Suppressor macrophage (primary cell): ENCODE measurements at places on chromosomes 7 and 10.

GRCh38 chr7:102317231-102318059 is 30.8 kb downstream of the SH2B2 start:
- no peak for DNase-seq

GRCh38 chr10:61166489-61166888 is 222.5 kb upstream of the RHOBTB1 start:
- DNase-seq = no peak

GRCh38 chr7:135970682-135971365 is 6.3 kb downstream of the MTPN start:
- peak; percentile 66 for DNase-seq

GRCh38 chr10:9615189-9615588 is 1402.5 kb upstream of the CELF2 start:
- DNase-seq = no peak

DNA sequence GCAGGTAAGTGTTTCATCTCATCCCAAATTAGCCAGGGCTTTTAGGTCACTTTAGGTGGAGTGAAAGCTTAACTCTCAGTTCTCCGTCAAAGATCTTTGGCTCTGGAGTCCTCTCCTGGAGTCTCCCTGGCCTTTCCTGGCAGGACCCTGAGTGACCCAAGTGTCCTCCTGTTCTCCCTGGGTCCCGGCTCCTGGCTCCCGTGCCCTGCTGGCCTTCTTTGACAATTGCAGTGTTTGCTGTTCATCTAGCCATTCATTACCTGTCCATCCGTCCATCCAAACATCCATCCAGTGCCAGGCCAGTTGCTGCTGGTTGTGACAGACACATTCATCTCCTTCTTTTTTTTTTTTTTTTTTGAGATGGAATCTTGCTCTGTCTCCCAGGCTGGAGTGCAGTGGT is 6.2 kb upstream of the TPST1 start:
- DNase-seq = no peak

GRCh38 chr10:44981172-44982113 is 2.8 kb upstream of the DEPP1 start:
- peak; percentile 65 for DNase-seq

GRCh38 chr10:64329510-64329909 is 808.3 kb downstream of the REEP3 start:
- no peak for DNase-seq

DNA sequence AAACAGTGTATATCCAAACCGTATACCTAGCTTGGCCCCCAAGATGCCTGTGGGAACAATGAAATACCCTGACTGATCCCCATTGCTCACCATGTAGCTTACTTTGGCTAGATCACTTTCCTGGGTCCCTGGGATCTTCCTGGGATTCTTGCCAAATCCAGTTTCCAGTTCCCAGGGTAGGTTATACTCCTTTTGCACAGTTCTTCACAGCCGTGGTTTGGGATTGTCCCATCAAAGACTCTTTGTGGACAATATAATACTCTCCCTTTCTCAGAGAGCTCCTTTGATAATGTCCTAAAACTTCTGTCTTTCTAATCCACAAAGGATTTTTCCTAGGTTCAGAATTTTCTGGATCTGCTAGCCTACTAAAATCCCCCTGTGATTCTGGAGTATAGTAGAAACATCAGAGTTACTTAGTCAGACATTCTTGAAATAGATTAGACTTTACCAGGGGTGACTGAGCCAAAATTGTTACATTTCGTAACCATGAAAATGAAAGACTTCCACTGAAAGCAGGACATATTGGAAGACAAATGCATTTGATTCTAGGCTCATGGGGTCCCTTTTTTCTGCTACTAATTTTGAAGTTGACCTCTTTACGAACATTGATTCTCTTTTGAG is 388.3 kb upstream of the ETV1 start:
- no peak for DNase-seq

GRCh38 chr10:35056133-35056532 is 34.0 kb downstream of the CUL2 start:
- no peak for DNase-seq

DNA sequence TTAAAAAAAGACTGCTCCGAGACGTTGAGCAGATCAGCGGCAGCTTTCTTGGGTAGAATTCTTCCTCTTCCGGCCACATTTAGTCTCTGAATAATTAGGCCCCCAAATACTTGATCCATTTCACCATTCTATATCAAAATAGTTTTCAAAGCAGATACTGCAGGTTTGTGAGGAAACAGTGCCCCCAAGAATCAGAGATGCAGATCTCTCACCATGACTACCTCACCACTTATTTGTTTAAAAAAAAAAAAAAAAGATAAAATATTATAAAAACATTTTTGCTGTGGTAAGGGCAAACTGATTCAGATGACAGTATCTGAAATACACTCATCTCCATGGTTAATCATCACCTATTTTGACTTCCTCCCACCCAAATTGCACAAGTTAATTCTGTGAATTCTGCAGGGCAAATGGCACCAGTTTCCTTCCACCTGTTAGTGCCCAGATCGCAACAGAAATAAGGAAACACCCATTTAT is 210.4 kb downstream of the FAM107B start:
- DNase-seq = peak; percentile 59

DNA sequence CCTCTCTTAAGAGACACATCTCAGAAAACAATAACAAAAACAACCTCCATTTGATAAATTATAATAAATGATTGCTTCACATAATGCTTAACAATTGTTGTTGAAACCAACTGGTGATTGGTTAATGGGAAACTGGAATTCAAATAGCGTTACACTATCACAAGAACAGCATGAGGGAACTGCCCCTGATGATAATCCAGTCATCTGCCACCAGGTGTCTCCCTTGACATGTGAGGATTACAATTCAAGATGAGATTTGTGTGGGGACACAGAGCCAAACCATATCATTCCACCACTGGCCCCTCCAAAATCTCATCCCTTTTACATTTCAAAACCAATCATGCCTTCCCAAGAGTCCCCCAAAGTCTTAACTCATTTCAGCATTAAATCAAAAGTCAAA is 375.9 kb downstream of the BMPER start:
- no peak for DNase-seq

DNA sequence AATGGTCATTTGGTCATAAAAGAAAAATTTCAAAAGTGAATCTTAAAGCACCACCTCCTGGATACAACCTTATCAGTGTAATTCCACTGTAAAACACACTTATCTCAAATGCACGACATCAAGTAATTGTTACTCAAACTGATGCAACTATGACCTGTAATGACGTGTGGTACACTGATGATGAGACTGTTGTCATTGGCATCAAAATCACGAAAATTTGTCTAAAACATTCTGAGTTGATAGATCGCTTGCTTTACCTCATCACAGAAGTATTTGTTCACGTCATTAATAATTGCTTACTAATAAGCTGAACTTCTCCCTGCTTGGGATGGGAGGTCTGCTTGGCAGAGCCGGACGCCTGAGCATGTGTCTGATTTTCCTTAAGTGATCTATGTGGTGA is 221.8 kb upstream of the KLF6 start:
- no peak for DNase-seq

DNA sequence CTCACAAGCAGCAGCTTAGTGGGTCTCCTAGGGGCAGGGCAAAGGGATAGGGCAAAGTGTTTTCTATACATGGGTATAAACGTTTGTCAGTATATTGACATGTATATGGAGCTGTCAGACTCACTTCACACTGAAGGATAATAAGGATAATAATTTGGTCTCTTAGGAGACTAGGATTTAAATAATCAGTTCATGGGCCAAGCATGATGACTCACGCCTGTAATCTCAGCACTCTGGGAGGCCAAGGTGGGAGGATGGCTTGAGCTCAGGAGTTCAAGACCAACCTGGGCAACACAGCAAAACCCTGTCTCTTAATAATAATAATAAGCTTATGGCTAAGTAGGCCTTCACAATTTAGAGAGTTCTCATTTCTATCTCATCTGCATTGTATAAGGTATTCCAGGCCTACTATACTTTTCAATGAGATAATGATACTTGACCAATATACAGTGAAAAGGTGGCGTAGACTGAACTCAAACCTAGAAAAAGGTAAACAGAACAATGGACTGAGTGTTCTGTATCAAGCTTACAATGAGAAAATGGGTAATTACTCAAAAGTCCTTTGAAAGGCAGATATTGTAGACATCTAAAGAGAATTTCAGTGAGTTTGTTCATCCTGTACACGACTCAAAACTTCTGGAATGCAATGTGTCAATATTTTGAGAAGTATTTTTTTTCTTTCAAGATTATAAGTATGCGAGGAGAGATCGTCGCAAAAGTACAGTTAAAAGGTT is 7.0 kb downstream of the GSAP start:
- no peak for DNase-seq

DNA sequence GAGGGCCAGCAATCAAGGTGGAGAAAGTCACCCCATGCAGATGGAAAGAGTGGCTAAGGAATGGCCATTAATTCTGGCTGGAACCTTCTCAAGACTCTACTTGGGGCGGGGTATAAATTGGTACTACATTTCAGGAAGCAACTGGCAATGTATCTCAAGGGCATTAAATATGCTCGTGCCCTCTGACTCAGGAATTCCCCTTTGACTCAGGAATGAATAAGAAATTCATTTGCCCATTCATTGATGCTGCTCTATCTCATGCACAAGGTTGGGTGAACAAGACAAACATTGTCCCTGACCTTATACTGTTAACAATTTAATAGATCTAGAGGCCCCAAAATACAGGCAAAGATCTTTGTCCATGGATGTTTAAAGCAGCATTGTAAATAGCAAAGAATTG is 188.1 kb downstream of the MYOF start:
- no peak for DNase-seq

GRCh38 chr10:122117475-122117874 is 128.5 kb downstream of the TACC2 start:
- DNase-seq = no peak

DNA sequence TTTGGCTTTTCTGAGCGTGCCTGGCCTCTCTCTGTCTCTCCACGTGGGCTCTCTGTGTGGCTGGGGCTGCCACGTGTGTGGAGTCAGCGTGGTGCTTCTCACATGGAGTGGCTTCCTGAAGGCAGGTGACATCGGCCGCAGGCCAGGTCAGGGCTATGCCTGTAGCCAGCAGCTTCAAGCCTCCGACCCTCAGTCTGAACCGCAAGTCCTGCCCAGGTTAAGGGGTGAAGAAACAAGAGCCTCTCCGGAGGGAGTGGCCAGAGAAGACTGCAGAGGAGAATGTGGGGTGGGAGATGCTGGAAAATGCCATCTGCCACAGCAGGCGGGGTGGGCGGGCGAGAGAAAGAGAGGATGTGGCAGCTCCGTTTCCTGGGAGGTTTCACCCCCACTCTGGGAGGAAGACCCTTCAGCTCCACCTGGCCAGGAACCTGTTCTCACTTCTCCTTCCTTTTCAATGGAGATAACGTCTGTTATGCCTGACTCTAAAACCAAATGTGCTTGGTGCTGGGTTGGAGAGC is 14.3 kb upstream of the VIPR2 start:
- DNase-seq = no peak

DNA sequence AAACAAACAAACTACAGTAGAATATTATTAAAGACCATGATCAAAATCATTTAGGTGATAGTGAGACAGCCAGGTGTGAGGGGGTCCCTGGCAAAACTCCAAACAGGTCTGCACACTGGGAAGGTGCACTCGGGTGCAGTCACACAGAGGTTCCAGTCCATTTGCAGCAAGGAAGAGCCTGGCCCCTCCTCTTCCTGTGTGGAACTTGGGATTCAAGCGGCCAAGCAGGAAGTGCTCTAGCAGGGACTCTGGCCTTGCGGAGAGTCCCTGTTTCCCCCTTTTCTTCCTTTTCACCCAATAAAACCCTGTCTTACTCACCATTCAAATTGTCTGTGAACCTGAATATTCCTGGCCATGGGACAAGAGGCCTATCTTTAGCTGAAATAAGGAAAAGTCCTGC is 181.8 kb downstream of the LRRTM3 start:
- no peak for DNase-seq

DNA sequence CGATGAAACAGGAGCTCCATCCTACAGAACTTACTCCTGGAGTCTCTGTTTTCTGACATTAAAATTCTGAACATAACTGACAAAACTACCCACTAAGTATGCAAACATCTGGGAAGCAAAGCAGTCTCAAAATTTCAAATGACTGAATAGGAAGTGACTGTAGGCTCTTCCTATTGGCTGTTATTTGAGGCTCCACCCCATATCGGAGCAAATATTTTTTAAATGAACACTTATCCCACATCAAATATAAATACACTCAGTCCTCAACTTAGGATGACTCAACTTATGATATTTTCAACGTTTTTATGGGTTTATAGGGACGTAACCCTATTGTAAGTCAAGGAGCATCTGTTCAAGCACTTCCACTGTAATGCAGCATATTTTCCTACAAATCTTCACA is 8.8 kb downstream of the HSPA12A start:
- DNase-seq = no peak

- no peak for DNase-seq
Measured at GRCh38 chr10:9211228-9211627, 1156.7 kb downstream of the GATA3 start.
